ENCODE measurements at places on chromosomes 3 and 15.

- no peak for DNase-seq
Measured at GRCh38 chr3:8767667-8768363, 1.6 kb downstream of the OXTR start.

DNA sequence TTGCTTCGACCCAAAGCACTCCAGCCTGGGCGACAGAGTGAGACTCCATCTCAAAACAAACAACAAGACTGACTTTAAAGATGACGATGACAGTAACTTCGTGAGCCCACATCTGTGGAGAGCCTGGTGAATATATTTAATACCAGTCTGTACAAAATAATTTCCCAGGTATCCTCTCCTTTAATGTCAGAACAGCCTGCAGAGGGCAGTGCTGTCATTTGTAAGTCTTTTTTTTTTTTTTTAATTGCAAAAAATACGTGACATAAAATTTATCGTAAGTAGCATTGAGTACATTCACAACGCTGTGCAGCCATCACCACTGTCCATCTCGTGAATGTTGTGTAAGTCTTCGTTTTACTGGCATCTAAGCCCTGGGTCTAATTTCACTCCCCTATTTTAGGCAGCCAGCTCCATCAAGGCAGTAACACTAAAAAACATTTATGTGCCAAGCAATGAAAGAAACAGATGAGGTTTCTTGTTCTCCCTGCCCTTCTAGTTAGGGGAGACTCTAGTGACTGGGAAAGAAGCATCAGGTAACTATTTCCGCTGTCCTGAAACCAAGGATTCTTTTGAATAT, 1.4 kb downstream of the HTD2 start:
- no peak for DNase-seq

- no peak for DNase-seq
Measured at GRCh38 chr3:152382312-152383135, 113.8 kb downstream of the MBNL1 start.

GRCh38 chr3:161946443-161946960, 449.9 kb downstream of the OTOL1 start:
- DNase-seq: no peak

Data from posterior cingulate gyrus (tissue), 11 donors.